ENCODE measurements at places on chromosomes 6 and 20. TPM values are rescaled to one million over a fixed set of nuclear protein-coding genes. Genes with fewer than 3 reads are reported as not detected.

The DEF6 gene
- polyA plus RNA-seq, result 2.7 TPM

The RBM24 gene
- 0.47 TPM for polyA plus RNA-seq

DNA sequence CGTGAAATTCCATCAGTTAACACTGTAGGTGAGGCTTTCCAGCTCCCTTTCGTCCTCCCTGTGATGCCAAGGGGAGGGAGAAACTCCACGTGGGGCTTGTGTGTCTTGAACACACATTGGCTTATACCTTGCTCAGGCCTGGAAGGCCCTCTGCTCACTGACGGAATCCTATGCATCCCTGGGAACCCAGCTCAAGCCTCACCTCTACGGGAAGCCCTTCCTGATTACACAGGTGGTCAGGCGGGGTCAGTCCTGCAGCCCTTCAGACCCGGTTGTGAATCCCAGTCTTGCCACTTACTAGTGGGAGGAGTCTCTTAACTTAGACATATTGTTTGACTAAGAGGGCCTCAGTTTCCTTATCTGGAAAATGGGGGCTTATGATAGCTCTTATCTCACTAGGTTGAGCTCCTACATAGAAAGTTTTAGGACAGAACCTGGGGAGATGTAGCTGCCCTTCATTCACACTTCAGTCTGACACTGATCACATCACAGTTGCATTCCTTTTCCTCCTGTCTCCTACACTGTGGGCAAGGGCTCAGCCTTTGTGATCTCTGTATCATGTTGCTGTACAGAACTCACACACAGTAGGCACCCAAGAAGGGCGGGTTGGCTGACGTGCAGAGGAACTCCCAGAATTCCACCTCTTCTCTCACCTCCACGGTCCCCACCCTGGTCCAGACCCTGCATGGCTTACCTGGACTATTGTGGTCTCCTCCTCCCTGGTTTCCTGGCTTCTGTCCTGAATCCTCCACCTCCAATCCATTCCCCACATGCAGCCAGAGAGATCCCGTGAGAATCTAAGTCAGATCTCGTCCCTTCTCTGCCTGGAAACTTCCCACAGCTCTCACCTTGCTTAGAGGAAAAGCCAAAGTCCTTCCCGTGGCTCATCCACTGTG is 129.6 kb downstream of the CEBPB start:
- DNase-seq, result no peak

The RAB23 gene
- 6.0 TPM for polyA plus RNA-seq

The PRKN gene
- 8.6 TPM for polyA plus RNA-seq

DNA sequence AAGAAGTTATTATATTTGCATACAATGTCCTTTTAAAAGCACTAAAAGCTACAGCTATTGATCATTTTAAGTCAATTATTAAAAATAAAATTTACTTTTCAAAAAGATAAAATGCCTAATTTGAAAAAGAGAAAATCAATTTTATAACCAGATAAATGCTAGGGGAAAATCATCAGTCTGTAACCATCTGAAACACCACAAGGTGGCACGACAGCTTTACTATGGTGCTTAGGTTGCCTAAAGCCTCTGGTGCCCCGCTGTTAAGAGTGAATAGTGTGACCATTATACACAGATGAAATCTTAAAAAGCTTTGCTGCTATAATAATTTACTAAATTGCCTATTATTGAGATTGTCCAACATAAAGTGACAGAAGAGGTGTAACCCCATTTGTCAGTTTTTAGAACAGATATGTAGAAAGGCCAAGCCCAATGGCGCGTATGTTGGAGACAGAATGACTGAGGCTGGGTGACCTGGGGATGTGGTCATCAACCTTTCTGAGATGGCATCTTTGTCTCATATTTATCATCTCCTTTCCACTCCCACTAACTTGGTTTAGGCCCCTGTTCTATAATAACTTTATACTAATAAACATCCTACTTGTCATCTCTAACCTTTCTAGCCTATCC is 100.8 kb downstream of the MOXD1 start:
- DNase-seq, result peak; percentile 54

- peak; percentile 49 for DNase-seq
These were observed 226.2 kb upstream of the MARCKS start for GRCh38 chr6:113630738-113631535.

- no peak for DNase-seq
These were observed 531.3 kb upstream of the MAN1A1 start for GRCh38 chr6:119880840-119881239.

- no peak for DNase-seq
These were observed 1073.0 kb upstream of the MAP3K7 start for GRCh38 chr6:91659891-91660290.

DNA sequence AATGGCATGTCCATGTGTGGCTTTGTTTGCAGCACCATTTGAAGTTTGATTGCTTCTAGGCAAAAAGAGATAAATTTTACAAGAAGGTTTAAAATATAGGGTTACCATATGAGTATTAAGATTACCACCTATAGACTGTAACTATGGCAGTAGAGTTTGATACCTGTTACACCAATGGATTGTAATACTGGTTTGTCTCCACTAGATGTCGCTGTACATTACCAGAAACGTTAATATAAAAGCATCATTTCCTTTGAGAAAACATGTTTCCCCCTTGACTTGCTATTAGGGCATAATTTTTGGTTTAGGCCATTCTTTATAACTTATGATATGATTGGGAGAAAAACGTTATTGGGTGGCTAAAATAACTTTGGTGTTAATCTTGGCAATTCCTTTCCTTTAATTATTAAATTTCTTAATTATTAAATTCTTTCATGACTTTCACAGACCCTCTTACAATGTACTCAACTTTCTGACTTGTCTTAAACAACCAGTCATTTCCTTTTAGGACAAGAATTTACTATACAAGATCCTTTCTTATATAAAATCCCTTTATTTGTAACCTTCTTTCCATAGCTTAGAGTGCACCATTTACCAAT is 42.8 kb downstream of the HLA-DPB1 start:
- DNase-seq, result no peak

DNA sequence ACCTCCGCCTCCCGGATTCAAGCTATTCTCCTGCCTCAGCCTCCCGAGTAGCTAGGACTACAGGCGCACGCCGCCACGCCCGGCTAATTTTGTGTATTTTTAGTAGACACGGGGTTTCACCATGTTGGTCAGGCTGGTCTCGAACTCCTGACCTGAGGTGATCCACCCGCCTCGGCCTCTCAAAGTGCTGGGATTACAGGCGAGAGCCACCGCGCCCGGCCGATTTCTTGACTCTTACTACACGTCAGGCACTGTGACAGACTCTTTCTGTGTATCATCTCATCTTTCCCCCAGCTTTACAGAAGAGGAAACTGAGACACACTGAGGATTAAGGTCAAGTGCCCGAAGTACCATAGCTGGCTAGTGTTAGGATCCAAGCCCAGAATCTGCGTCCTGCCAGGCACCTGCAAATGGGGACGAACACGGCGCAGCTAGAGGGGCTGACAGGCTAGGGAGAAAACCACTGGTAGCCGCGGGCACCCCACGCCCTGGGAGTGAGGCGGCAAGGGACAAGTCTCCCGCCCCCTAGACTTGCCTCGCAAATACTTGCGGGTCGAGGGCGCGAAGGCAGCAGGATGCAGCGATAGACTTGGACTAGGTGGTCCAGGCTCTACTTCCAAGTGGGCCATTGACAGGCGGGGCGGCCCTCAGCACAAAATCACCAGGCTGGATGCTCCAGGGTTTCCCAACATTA is 1.1 kb upstream of the TAF8 start:
- DNase-seq, result no peak
